ENCODE measurements at places on chromosomes 5 and 9. TPM values are rescaled to one million over a fixed set of nuclear protein-coding genes. Genes with fewer than 3 reads are reported as not detected.

GADD45G gene
- total RNA-seq: 9.6 TPM

DNA sequence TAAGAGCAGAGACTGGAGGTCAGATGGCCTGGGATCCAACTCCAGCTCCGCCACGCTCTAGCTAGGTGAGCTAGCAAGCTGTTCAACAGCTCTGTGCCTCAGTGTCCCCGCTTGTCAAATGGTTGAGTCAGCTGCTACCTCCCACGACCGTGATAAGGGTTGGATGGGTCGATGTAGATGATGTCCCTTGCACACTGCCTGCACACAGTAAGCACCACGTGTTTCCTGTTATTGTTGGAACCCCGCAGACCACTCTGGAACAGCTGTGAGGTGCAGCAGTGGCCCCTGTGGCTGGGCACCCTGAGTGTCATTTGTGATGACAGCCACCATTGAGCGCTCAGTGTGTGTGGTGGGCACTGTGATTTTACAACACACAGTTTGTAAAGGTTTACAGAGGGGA lies 54.0 kb upstream of the CTSL start:
- DNase-seq: no peak

- peak; percentile 68 for DNase-seq
Observed at GRCh38 chr9:72363908-72364678, 915 bp downstream of the ZFAND5 start.

ATP10B gene
- 0.23 TPM for total RNA-seq

ADAMTS19 gene
- total RNA-seq: 34.6 TPM

DNA sequence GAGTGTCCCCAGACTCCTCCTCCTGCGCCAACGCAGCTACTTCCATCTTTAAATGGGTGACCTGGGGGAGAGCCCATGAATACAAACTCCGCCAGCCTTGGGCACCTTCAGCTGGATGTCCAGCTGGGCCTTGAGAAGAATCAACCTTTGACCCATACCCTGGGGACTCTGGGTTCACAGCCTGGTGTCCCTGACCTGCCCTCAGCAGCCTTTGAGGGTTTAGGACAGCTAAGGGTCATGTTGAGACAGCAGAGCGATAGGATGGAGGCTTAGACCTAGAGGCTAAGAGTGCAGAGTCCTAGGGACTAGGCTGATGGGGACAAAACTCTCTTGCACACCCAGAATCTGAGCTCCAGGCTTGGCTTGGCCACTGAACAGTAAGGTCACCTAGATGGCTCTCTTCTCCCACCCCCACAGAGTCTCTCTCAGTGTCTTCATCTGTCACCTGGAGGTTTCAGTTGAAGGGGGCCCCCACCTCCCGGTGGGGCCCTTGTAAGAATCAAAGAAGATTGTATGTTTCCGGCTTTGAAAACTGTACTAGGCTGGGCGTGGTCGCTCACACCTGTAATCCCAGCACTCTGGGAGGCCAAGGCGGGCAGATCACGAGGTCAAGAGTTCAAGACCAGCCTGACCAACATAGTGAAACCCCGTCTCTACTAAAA lies 6.7 kb upstream of the AQP3 start:
- DNase-seq: no peak

- DNase-seq: no peak
Observed at GRCh38 chr9:70147651-70148050, 104.0 kb downstream of the MAMDC2 start.

DNA sequence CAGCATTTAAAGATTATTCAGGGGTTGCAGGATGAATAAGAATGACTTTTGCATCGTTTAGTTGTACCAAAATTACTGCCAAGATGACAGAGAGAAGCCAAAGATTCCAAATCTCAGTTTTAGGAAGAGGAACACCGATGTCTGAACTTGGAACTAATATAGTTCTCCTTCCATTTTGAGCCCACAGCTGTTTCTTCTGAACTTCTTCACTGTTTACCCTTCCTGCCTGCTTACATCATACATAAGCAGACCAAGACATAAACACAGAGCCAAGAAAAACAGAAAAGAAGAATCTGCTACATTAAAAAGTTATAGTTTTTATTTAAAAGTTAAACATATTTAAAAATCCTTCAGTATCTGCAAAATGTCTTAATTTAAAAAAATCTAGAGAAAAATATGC lies 146.9 kb upstream of the RAPGEF1 start:
- no peak for DNase-seq

DNA sequence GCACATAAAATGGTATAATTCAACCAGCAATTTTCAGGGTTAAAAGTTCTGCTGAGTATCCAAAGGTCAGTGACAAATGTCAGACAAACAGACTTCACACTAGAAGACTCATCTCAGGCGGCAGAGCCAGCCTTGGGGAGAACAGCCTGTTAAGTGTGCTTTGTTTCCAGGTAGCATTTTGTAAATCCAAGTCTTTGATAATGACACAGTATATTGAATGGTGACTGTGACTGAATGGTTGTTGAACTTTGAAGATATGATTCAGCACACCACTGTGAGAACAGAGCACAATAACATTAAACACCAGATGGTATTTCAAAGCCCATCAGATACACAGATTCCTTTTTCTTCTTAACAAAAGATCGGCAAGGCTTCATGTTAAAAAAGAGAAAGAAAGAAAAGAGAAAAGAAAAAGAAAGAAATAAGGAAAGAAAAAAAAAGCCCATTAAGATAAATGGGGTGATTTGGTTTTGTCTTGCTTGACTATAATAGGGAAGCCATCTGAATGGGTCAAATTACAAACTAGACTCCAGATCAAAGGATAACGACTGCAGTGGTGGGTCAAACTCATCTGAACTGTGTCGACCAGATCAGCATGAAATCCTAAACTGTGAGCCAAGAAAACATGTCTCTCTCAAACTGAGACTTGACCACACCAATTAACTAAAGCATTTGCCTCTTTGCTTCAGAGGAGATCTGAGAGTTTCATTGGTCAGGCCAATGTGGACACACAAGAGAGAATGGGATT lies 313.0 kb upstream of the ZNF608 start:
- DNase-seq: no peak

GRCh38 chr9:6096821-6097220 lies 81.4 kb upstream of the RANBP6 start:
- no peak for DNase-seq

GRCh38 chr9:23750808-23751207 lies 75.2 kb downstream of the ELAVL2 start:
- DNase-seq: no peak

DNA sequence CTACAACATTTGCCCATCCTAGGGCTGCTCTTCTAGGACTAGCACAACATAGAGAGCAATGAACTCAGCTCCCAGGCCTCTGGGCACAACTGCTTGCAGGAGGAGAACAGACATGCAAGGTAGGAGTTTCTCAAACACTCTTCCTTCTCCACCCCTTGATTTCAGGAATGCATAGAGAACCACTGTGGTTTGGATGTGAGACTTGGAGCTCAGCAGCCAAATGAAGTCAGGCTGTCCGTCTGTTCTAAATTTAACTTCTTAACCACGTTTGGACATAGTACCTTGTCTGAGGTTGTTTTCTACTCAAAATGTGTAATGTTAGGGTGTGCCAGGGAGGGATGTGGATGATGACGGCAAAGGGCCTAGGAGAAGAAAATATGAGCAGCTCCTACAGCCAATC lies 515.1 kb upstream of the TNC start:
- no peak for DNase-seq
